ENCODE measurements at places on chromosomes 7 and 10. TPM values are rescaled to one million over a fixed set of nuclear protein-coding genes. Genes with fewer than 3 reads are reported as not detected.

DNA sequence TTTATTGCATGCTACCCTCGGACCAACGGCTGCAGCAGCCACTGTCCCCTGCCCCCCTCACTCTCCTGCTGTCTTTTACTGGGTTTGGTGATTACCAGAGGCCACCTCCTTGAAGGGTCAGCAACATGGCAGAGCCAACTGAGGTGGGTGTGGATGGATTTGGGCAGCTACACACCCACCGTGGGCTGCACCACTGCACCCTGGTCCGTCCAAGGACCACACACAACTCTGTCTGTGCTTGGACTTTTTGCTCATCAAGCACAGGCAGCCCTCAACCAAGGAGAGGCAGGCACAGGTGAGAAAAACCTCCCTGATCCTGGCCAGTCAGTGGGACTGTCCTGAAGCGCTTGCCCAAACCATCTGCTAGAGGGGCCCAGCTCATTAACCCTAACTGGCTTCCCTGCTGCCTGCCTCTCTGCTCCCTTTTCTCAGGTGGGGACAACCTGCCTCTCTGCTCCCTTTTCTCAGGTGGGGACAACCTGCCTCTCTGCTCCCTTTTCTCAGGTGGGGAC, 239.5 kb upstream of the PITRM1 start:
- H3K4me3 ChIP-seq: no peak overlapping the region
- no peak for DNase-seq
- H3K27me3 ChIP-seq: peaks cover 2% of the 10 kb centered on the region

DNA sequence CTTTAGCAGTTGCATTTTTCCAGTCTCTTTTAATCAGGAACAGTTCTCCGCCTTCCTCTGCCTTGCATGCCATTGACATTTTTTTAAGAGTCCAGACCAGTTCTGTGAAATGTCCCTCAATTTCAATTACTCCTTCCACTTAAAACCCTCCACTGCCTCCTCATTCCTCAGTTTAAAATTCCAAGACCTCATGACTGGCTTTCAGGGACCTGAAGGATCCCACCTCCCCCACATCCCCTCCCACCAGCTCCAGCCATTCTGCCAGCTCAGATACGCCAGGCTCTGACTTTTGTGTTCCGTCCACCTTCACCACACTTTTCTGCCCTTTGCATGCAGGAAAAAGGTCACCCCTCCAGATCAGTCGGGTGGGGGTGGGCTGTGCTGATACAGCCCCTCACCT, 8.7 kb downstream of the TNRC18 start:
- H3K27me3 ChIP-seq: no peaks in the 10 kb centered on the region
- no peak for DNase-seq
- peaks cover 18% of the 10 kb centered on the region for H3K4me1 ChIP-seq
- peaks cover 11% of the 10 kb centered on the region for H3K36me3 ChIP-seq
- no peak overlapping the region for H3K4me3 ChIP-seq

DNA sequence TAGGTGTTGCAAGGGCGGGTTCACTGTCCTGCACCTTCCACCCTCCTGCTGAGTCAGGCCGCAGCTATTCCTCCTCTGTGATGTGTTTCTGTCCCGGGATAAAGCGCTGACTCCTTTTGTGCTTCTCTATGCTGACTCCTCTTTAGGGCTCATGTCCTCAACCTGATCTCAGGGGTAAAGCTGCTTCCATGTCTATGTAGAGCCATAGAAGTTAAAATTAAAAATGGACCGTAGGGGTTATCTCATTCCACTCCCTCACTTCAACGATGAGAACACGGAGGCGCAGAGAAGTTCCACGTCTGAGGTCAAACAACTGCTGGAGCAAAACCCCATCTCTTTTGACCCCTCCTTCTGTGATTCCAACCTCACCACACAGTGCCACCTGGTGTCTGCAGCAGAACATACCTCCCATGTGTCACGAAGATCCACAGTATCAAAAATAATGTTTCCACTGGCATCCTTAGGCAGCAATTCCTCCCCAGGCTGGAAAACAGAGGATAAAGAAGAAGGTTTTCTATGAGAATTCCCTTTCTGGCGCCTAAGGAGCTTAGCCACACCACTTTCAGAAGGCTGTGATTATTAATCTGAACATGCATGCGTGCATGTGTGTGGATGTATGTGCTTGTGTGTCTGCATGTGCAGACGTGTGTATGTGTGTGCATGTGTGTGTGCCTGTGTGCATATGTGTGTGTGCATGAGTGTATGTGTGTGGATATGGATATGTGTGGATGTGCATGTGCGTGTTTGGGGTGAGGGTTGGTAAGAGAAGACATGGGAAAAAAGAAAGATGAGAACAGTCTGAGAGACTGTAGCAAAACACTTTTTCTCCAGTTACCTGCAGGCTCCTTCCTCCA, 81.2 kb upstream of the UCN3 start:
- DNase-seq: peak; percentile 47
- no peak overlapping the region for H3K27ac ChIP-seq
- 0 out of 2 replicates have a peak, but pooled peaks cover 1% of the 10 kb centered on the region for H3K4me1 ChIP-seq
- no peak overlapping the region for H3K4me3 ChIP-seq
- no peaks in the 10 kb centered on the region for H3K36me3 ChIP-seq

GRCh38 chr10:24193330-24193729, 15.6 kb upstream of the KIAA1217 start:
- H3K36me3 ChIP-seq: no peaks in the 10 kb centered on the region
- no peaks in the 10 kb centered on the region for H3K27me3 ChIP-seq
- no peak for DNase-seq
- no peaks in the 10 kb centered on the region for H3K4me1 ChIP-seq

DNA sequence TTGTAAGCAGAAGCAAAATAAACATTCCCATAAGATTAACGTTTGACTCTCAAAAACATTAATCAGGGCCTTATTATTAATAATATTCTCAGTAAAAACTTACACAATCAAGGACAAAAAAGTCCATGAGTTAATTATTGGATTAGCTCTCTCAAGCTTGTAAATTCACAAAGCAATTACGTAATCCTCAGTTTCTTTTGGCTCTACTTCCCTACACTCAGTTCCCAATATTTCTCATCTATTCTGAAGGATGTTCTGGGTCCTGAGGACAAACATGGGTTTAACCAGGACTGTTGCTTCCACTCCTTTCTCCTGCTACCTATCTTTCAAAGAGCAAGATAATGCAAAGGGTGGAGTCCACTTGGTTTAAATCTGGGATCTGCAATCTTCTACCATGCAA, 15.1 kb downstream of the FBXL13 start:
- H3K4me3 ChIP-seq: no peak overlapping the region
- H3K27me3 ChIP-seq: no peaks in the 10 kb centered on the region
- no peak for DNase-seq
- no peak overlapping the region for H3K27ac ChIP-seq

GRCh38 chr7:15752377-15752776, 65.9 kb upstream of the MEOX2 start:
- no peak overlapping the region for H3K4me3 ChIP-seq
- no peaks in the 10 kb centered on the region for H3K36me3 ChIP-seq
- H3K27me3 ChIP-seq: no peaks in the 10 kb centered on the region
- DNase-seq: peak; percentile 3
- H3K27ac ChIP-seq: no peak overlapping the region

DNA sequence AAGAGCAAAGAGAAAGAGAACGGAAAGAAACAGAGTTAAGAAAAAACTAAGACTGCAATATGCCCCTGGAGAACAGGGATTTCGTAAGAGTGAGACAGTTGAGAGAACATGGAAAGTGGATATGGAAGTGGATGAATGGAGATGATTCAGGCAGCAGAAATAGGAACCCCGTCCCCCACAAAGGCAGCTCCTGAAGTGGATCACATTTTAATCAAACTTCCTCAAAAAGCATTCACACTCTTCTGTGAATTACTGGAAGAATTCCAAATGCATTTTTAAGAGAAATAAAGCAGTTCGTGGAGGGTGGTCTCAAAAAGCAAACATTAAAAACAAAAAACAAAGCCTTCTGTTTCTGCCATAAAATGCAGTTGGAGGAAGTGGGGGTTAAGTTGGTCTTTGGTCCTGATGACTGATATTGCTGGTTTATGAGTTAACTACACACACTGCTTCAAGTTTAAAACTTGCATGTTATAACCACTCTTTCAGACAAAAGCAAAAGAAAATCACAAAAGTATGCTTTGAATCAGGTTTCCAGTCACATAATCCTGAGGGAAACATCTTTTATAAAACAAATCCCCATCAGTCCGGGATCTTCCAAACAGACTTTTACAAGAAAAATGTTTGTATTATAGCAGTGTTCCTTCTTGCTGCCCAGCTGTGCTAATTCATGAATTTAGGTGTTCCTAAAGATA, 214.3 kb downstream of the FANK1 start:
- H3K27ac ChIP-seq: no peak overlapping the region
- no peaks in the 10 kb centered on the region for H3K27me3 ChIP-seq
- H3K4me1 ChIP-seq: no peaks in the 10 kb centered on the region
- DNase-seq: peak; percentile 60
- no peak overlapping the region for H3K4me3 ChIP-seq

DNA sequence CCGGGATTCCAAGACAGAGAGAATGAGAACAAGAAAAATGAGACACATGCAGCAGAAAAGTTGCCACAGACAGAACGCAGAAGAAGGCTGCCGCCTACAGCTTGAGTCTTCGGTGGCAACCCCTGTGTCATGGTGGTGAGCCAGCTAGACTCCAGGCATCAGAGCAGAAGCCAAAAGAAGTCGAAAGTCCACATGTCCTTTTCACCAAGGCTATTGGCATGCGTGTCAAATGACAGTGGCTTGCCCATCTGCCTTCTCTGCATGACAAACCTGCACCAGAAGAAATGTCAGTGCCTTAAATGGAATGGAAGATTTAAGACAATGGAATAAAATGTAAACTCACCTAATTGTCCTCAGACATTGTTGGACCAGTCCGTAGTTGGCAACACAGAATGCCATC, 93.9 kb upstream of the NPSR1 start:
- no peak for DNase-seq
- H3K36me3 ChIP-seq: no peaks in the 10 kb centered on the region
- H3K4me1 ChIP-seq: no peaks in the 10 kb centered on the region

GRCh38 chr7:24972991-24973390, 7.0 kb downstream of the OSBPL3 start:
- peaks cover 25% of the 10 kb centered on the region for H3K4me1 ChIP-seq
- H3K36me3 ChIP-seq: no peaks in the 10 kb centered on the region
- H3K27me3 ChIP-seq: no peaks in the 10 kb centered on the region
- peak; percentile 87 for DNase-seq
- no peak overlapping the region for H3K4me3 ChIP-seq

DNA sequence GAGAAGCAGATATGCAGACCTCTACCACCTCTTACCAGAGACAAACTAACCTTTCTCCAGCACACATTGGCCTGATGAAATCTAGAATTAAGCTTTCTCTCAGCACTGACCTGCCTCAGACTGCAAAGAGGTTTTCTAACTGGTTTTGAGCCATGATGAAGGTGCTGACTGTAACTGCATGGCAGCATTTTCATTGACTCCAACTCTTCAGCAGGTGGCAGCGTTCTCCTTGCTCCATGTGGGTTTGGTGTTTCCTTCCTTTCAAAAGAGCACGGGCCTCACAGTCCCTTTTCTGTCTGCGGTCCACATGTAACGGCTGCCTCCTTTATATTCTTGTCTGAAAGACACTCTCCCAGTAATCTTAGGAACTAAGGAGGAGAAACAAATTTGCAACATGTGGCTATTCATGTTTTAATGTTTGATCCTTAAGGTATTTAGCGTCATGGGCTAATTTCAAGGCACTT, 12.6 kb downstream of the KLLN start:
- H3K27ac ChIP-seq: no peak overlapping the region
- H3K4me1 ChIP-seq: no peaks in the 10 kb centered on the region
- no peaks in the 10 kb centered on the region for H3K36me3 ChIP-seq
- no peaks in the 10 kb centered on the region for H3K27me3 ChIP-seq

DNA sequence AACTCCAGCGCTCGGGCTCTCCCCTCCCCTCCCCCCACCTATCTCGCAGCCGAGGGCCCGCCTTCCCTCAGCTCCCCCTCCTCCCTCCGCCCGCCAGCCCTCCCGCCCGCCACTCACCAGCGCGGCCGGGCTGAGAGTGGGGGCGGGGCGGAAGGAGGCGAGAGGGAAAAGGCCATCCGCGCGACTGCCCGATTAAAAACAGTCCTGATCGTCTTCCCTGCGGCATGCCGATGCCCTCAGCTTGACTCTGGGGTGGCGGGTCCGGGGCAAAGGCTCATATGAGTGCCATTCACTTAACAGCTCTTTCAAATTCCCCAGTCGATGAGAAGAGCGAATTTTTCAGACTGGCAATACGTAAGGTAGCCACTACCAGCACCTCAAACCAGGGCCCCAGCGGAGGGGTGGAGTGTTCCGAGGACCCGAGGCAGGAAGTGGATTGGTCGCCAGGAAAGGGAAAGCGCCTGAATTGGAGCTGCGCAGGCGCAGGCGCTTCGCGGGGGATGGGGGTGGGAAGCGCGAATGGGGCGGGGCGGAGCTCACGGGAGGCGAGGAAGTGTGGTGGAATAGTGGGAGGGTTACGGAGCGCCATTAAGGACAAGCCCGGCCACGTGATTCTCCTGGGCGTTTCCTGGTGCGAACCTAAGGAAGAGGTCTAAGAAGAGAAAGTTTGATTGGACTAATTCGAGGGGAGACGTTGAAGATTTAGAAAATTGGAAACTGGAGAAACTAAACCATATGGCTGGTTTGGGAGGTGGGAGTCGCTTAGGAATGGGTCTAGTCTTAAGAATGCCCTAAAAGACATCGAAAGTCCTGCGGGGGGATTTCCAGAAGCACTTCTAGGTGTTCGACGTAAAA, at the start of gene UPF2:
Gene UPF2, minus strand, starts transcription at position 13 of the 855 bp plus-strand sequence. CDS start 7,386 bp downstream, outside the sequence.
- no peaks in the 10 kb centered on the region for H3K27me3 ChIP-seq
- no peaks in the 10 kb centered on the region for H3K36me3 ChIP-seq
- DNase-seq: peak; percentile 98
- no peaks in the 10 kb centered on the region for H3K4me1 ChIP-seq

Gene DIP2C
- total RNA-seq: 8.6 TPM

Gene C10orf53
- not detected for total RNA-seq

Gene PTCD1
- total RNA-seq: 2.2 TPM

Gene CACNA2D1
- 21.9 TPM for total RNA-seq
